Fibroblast of skin of right quadriceps (primary cell): ENCODE measurements at places on chromosomes 16 and 17.
A peak's percentile ranks its signal among the peaks of the same experiment; 100 is the strongest.

DNA sequence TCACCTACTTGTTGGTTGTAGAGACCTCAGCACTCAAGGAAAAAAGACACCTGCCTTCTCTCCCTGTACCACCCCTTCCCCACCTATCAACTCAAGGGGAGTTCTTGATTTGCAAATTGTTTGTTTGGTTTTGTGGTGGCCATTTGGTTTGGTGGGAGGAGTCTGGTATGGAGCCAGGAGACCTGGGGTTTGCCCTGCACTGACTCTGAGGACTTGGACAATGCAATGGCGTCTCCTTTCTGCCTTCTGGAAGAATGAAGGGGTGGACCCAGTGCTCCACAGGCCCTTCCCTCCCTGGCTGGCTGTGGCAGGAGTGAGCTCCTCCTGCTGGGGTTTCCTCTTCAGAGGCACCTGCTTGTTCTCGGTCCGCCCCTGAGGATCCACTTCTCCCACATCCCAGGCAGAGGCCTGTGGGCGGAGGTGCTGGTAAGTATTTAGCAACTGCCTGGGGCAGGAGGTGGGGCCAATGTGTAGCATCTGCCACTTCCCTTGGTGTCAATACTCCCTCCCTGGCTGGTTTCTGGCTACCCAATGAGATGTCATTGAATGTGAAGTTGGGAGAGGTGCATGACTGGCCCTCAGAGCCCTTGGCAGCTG, 164.5 kb downstream of the NTN1 start:
- DNase-seq = no peak

DNA sequence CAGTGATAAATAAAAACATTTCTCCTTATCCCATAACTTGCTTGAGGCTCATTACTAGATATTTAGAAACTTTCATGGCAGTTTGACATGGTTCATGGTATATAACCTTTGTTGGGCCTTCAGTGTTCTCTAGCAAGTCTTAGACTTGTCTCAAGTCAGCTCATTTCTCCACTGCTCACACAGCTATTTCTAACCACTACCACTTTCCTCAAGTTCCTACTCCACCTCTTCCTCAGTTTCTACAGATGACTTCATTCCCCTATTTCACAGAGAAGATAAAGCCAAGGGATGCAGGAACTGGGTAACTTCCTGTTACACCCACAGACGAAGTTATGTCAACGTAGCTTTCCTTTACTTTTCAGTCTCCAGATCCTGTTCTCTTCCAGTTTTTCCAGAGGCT, 23.2 kb downstream of the NLK start:
- no peak for DNase-seq

DNA sequence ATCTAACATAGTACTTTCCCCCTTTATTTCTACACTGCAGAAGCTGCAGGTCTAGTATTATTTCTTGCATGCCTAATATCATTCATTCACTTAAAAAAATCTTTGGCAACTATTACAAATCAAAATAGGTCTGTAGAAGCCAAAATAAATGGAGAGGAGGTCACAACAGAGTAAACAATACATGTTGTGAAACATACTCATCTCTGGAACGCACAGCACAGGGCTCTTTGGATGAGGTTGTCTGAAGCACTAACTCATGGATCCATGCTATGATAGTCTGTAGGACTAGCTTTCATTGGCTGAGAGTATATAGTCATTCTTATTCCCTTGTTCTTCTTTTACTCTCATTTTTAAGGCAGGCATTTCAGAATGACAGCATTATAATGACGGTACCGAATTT, 21.3 kb downstream of the MYO1D start:
- DNase-seq = no peak

DNA sequence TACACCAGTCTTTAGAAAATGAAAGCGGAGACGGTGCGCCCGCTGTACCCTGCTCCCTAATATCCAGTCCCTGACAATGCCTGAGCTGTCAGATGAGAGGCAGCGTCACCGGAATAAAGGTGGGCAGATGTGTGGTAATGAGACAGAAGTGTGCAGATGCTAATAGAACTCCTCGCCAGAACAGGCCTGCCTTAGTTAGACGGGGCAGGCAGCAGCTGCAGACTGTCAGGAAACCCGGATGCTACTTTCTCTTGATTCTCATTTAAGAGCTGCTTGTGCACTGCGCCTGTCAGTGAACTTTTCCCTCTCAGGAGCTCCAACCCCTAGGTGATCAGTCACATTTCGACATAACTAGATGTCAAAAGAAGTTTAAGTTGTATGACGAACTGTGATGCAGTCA, 221.8 kb upstream of the IRX3 start:
- no peak for DNase-seq

DNA sequence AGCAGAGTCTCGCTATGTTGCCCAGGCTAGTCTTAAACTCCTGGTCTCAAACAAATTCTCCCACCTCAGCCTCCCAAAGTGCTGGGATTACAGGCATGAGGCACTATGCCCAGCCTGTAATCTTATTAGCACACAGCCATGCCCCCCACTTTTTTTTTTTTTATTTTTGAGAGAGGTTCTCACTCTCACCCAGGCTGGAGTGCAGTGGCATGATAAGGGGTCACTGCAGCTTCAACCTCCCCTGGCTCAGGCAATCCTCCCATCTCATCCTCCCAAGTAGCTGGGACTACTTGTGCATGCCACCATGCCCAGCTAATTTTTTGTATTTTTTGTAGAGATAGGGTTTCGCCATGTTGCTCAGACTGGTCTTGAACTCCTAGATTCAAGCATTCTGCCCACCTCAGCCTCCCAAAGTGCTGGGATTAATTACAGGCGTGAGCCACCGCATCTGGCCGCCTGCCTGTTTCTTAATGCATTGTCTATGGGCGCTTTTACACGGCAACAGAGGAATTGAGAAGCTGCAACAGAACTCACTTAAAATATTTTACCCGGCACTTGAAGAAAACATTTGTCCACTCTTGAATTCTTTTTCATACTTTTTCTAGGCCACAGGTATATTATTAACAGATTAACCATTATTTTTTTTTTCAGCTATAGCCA, 8.8 kb upstream of the CEP20 start:
- DNase-seq = peak; percentile 63

GRCh38 chr16:85610446-85611193, 2.5 kb upstream of the GSE1 start:
- peak; percentile 92 for DNase-seq
